ENCODE measurements at places on chromosomes 16 and 17.
A peak's percentile ranks its signal among the peaks of the same experiment; 100 is the strongest.

- peak; percentile 52 for DNase-seq
Observed at GRCh38 chr16:1534021-1535020, 855 bp downstream of the TMEM204 start.

DNA sequence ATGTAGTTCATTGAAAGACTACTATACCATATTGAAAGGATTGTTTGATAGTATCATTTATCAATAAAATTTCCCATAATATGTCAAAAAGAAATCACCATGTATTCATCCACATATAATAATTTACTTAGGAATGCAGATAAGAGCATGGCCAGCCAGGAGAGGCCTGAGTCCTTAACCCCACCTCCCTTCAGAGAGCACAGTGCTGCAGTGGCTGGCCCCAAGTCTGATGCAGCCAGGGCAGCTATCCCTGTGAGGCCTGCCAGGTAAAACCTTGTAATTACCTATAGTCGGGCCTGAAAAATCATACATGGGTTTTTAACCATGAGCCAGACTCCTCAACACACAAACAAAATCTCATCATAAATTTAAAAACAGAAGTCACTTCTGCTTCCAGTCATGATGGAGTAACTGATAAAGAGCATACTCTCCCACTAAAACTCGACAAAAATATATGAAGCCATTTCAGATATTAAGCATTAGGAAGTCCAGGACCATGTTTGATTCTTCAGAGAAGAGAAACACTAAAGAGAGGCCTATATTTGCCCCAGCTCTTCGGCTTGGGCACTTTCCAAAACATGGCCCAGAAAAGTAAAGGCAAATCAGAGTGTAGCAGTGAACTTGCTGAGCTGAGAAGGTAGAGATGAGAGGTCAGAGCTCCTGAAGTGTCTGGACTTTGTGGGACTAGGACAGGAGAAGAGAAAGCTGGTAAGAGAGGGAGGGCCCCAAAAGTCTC lies 40.9 kb upstream of the CCNF start:
- DNase-seq = no peak

- DNase-seq = no peak
Observed at GRCh38 chr17:56521414-56522141, 71.9 kb upstream of the NOG start.

GRCh38 chr16:55571191-55571897 lies 4.9 kb downstream of the CAPNS2 start:
- no peak for DNase-seq

DNA sequence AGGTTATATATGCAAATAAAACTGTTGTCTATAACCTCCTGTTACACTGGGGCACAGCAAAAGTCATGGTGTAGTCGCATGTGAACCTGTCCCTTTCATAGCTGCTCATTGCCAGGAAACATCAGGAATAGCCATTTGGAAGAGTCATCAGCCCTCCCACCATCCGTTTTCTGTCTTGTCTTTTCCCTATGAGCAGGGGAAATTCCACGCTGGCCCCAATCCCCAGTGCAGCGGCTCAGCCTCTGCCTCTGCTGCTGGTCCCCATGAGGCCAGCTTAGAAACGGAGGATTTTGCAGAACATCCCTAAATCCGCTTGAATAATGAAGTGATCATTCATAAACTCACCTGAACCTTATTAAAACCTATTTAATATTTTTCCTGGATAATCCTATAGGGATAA lies 10.5 kb downstream of the MAPT start:
- no peak for DNase-seq

DNA sequence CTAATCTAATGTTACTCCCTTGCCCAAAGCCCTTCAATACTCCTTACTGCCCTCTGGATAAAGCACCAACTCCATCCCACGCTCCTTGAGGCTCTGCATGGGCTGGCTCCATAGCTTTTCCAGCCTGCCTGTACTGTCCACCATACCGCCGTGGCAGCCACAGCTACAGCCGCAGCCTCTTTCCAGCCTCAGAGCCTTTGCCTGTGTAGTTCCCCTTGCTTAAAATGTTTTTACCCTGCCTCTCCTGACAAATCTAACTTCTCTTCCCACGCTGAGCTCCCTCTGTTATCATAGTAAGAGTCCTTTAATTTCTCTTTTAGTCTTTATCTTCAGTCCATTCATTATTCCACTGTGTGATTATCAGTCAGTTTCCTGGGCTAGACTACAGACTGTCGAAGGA lies 22.0 kb downstream of the TEX14 start:
- DNase-seq = no peak

- peak; percentile 93 for DNase-seq
Observed at GRCh38 chr17:74240618-74241205, 27.3 kb downstream of the TTYH2 start.

DNA sequence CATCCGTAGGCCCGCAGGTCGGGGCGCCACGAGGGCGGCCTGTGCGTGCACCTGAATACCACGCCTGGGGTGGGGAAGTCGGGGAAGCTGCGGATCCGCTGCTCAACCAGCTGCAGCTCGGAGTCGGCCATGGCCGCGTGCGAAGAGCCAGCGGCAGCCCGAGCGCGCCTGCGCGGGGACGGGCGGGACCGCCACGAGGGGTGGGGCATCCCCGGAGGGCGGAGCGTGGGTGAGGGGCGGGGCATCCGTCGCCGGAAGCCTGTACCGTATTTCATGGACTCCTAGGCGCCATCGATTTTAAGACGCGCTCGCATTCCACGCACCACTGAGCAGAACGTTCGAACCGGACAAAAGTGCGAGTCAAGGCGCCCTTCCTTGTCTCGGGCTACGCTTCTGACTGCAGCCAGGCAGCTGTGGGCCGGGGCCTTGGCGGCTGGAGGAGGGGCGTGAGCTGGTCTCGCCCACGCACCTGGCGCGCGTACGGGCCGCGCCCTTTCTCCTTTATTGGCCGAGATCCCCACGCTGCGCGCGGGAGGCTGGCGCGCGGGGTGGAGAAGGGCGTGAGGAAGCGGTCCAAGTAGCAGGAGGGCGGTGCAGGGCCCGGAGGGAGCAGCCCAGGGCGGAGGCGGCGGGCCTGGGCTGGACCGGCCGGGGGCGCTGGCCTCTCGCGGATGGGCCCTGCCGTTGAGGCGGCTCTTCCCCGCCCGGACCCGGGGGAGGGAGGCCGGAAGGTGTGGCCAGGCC lies at the start of gene APRT:
Gene APRT (minus strand): TSS at position 160 of the 744 bp plus-strand sequence. CDS start 29 bp downstream, at position 131.
- DNase-seq = peak; percentile 98

GRCh38 chr16:12584488-12585233 lies 219.0 kb downstream of the CPPED1 start:
- no peak for DNase-seq

GRCh38 chr17:44159519-44160210 lies 10.8 kb upstream of the ASB16 start:
- DNase-seq = no peak

- DNase-seq = peak; percentile 90
Observed at GRCh38 chr16:66741169-66741900, 10.1 kb downstream of the DYNC1LI2 start.

- DNase-seq = no peak
Observed at GRCh38 chr17:79600681-79601131, 10.1 kb downstream of the RBFOX3 start.

DNA sequence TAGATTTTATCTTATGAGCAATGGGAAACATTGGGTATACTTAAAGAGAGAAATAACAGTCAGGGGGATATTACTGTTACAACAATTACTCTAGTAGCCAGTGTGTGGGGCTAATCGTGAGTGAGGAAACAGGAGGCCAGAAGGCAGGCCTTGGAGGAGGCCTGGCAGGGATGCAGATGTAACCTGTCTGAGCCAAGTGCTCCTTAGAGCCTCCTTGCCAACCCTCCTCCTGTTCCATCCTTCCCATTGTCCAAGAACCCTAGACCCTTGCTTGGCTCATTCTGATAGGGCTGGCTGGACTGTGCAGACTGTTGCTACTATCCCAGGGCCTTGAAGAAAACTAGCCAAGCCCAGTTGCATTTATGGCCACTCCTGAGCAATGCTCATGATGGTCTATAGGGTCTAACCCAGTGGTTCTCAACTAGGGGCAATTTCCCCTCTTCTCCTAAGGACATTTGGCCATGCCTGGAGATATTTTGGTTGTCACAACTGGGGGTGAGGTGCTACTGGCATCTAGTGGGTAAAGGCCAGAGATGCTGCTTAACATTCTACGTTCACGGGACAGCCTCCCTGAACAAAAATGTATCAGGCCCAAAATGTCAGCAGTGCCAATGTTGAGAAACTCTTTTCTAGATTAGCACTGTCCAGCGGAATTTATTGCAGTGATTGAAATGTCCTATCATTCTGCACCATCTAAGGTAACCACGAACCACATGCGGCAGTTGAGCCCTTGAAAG lies 24.4 kb upstream of the WSCD1 start:
- DNase-seq = no peak
